ENCODE measurements at places on chromosomes 3 and 15.

DNA sequence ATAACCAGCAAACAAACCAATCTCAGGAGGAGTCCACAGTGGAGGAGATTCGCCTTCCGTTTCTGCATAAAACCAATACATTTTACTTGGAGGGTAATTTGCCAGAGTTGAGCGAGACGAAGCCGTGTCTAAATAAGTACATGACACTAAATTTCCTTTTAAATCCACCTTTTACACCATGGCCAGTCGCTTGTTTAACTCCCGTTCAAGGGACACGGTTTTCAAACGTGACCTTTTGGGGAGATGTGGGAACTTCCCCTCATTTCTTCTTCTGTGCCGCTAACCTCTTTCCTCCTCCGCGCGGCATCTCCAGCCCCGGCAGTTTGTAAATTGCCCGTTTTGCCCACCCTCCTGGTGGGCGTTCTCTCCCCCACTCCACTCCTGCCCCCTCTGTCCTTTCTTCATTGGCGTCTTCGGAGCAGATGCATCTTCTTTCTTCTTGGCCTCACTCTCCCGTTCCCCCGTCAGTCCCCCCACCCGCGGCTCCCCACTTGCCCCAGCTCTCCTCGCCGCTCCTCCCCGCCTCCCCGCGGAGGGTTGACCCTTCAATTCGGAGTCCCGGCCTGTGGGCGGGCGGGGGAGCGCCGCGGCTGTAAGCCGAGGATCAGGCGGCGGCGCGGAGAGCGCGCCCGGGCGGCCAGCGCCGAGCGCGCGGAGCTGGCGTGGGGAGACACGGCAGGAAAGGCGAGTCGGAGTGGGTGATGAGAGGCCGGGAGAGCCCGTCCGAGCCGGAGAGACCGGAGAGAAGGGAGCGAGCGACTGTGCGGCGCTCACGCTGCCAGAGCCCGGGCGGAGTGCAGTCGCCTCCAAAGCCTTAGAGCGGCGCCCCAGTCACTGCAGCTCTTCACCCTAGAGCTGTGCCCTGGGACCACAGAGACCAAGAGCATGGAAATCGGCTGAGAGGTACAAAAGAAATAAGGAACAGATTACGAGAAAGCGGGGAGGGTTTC lies at the start of gene NLGN1:
Gene NLGN1, plus strand, starts transcription at position 584 of the 950 bp plus-strand sequence.
- DNase-seq, result peak; percentile 85

DNA sequence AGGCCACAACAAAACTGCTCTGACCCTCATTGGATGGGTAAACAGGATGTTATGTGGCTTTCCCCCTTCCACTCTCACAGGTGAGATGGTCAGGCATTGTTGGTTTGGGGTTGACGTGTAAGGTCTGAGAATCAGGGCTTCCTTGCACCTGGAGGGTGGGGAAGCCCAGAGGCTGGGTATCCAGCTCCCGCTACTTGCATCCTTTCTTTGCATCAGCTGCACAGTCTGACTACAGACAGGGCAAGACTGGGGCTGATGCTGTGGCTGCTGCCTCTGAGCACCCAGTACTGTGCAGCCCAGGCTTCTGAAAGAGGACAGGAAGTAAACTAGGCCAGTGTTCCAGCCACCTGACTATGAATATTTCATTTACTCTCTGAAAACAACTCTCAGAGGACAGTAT lies 58.0 kb upstream of the ATP2B2 start:
- DNase-seq, result no peak

- DNase-seq, result no peak
Observed at GRCh38 chr3:39166932-39167532, 13.6 kb upstream of the CSRNP1 start.

DNA sequence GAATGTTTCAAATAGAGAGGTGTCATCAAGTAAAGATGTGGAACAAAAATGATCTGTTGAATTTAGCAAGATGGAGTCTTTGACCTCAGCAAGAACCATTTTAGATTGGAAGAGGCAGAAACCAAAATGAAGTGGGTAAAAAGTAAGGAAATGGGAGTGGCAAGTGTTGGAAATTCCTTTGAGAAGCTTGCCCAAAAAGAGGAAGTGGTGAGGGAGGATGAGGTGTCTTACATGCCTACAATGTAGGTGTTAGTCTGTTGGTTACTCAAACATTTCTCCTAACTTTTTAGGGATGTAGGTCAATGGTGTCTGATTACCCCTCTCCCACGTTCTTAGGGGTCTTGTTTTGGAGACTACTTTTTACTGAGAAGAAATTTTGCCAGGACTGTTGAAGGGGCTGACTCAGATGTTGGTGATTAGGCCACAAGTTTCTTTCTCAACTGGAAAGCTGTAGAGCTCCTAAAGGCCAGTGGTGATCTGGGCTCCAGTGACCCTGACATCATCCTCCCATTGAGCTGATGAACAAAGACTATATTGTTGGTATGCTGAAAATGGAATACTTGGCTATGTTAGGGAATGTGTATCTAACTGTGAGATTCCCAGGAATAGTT lies 5.1 kb downstream of the PPP2R3A start:
- DNase-seq, result no peak

DNA sequence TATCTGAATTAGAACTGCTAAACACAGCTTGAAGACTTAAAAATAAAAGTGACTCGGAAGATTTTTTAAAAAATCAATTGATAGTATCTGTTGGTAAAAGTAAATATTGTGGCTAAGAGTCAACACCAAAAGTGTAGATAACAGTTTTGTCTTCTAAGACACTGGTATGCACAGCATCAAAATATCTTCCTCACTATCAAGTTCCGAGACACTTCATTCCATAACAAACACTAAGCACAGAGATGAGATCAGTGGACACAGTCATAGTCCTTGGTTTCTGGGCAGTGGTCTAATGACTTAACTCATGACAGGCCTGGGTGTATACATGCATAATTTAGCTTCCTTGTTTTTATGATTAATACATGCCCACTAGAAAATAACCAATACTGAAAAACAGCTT lies 63.2 kb downstream of the PXYLP1 start:
- DNase-seq, result no peak

DNA sequence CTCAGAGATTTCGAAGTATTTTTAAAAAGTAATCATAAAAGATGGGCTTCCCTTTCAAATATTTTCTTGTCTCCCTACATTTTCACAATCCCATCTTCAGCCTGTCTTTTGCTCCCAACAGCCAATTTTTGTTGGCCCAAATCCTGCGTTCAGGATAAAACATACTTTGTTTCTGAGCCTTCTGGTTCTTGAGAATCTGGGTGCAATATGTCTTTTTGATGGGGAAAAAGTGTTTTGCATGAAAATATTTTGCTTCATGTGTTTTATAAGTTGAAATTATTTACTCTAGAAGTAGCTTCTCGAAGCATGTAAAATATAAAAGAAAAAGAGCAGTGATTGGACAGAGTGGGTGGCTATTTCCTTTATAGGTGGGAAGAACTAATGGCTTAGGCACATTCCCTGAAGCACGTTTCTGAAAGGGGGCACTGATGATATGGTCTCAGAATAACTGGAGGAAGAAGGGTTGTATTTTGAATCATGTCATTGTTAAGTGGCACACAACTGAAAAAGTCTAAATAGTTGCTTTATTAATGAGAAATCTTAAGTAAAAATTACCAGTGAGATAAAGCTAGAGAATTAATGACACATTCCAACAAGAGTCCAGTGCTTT lies 3.9 kb downstream of the UNC13C start:
- DNase-seq, result no peak

DNA sequence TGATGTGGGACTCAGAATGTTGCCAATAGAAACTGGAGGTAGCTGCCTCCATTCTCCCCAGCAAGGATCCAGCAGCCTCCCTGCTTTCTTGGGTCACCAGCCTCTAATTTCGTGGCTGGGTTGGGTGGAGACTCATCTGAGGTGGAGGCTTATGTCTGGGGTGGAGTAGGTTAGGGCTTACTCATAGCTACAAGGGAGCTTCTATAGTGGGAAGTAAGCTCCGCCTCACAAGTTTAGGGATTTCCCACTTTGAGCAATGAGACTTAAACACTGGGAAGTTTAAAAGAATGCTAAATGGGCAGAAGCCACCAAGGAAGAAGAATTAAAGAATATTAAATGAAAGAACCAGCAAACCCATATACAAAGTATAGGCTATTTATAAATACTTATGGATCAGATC lies 63.8 kb downstream of the GJD2 start:
- no peak for DNase-seq

DNA sequence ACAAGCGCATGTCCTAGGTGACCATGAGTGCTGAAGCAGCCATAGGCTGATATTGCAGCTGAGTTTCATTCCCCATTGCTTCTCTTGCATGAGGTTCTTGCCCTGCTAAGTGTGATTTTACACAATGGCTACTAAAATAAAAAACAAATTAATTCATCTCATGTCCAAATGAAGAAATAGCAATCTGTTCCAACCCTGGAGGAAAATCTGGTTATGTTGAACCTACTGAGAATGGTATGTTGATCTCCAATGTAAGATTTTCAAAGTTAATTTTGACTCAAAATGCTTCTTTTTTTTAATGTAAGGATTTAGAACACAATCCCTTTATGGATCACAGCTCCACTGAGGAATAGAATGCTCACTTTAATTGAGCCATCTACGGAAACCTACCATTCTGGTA lies 254.2 kb upstream of the CRBN start:
- no peak for DNase-seq

GRCh38 chr15:64185146-64185911 lies 22.5 kb upstream of the PPIB start:
- no peak for DNase-seq

GRCh38 chr3:74271541-74271940 lies 342.9 kb downstream of the CNTN3 start:
- DNase-seq, result no peak

DNA sequence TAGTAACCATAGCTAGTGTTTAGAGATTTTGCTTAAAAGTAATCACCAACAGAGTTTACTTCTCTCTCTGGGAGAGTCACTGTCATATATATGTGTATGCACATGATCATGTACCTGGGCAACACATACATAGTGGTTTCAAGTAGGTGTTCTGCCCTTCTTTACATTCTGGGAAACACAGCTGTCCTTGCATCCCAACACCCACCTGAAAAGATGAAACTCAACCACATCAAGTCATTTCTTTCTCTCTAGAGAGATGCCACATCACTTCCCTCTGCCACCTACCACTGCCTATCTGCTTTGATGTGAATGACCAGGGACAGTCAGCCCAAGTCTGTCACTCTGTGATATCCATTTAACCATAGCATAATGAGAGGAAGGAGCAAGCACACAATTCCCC lies 155.8 kb upstream of the GADL1 start:
- no peak for DNase-seq

GRCh38 chr3:18901571-18901970 lies 246.7 kb upstream of the KCNH8 start:
- no peak for DNase-seq

DNA sequence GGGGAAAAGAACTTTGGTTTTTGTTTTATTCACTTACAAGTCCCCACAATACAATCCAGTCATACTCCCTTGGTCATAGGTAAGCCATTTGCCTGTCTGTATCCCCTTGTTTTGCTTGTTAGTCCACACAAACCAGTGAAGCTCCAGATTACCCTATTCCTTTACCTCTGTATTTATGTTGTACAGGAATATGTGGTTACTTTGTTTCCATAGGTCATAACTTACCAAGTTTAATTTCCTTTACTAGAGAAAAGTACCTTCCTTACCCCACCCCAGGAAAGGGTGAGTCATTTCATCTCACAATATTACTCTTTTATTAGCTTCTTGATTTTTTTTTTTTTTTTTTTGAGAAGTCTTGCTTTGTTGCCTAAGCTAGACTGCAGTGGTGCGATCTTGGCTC lies 113.4 kb upstream of the LRRFIP2 start:
- no peak for DNase-seq

GRCh38 chr3:152976239-152976638 lies 141.3 kb downstream of the P2RY1 start:
- DNase-seq, result no peak

DNA sequence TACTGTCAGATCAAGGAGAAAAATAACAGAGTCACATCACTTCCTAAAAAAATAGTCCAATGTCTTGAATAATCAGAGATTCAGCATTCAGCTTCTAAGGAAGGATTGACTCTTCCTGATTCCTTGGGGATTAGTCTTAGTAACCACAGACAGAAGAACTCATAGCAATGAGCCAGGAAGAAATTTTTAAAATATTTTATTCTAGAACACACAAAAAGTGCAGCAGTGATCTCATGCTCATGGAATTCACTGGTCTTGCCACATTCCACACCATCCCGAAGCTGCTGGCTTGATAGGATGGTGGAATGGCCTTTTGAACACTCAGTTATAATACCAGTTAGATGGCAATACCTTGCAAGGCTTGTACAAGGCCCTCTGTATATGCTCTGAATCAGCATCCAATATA lies 43.0 kb upstream of the ABI3BP start:
- DNase-seq, result no peak

DNA sequence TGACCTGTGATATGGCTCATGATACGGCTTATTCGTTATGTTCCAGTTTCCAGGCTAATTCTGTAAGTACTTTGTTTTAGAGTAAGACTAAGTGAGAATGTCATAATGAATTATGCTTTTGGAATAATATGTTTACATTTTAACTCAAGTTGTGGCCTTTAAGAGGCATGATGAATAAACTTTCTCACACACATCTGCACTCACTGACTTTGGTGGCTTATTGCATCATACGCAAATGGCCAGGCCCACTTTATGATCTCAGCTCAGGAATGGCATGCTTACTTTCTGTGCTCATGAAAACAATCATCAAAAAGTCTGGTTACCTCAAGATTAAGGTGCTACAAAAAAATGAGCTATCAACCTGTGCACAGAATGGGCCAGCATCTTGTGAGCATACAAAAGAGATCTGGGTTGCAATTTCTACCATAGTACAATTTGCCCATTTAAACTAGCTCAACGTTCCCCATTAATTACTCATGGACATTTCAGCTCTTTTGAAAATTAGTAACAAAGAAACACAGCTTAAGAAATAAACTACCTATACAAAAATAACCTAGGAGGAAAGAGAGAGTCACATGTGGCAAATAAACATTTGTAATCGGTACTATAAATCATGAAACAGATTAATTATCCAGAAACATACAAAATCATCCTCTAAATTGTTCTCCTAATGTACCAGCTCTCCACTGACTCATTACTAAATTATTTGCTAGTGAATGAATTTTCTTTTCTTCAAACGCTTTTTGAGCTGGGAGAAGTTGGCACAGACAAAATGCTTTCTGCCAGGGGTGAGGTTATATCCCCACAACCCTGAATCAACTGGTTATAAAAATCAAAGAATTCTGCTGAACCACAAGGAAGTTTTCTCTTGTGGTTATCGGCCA lies 439.0 kb upstream of the ADAMTS9 start:
- no peak for DNase-seq

- no peak for DNase-seq
Observed at GRCh38 chr15:82689147-82689546, 20.5 kb downstream of the AP3B2 start.

GRCh38 chr15:74432968-74433591 lies 678 bp downstream of the SEMA7A start:
- no peak for DNase-seq

Measured in ecto neural progenitor cell (in vitro differentiated cells).